ENCODE measurements at places on chromosomes 7 and 10.

- DNase-seq: peak; percentile 43
Measured at GRCh38 chr10:88540351-88540750, 42.8 kb downstream of the RNLS start.

DNA sequence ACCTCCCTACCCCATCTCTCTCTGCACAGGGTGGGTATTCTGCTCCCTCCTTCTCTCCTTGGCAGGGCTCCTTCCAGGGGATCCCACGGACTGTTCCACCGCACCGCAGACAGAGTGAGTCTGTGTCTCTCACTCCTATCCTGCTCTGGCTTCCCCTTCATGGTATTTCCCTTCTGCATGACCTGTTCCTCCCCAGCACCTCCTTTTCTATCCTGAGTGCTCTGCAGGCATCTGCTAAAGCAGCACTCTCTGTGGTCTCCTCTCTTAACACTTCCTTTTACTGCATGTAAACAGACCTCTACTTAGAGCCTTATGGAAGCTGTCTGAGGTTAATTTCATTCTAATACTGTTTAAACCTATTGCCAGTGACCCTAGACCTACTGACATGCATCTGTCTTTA, 171.5 kb downstream of the CCSER2 start:
- no peak for DNase-seq

DNA sequence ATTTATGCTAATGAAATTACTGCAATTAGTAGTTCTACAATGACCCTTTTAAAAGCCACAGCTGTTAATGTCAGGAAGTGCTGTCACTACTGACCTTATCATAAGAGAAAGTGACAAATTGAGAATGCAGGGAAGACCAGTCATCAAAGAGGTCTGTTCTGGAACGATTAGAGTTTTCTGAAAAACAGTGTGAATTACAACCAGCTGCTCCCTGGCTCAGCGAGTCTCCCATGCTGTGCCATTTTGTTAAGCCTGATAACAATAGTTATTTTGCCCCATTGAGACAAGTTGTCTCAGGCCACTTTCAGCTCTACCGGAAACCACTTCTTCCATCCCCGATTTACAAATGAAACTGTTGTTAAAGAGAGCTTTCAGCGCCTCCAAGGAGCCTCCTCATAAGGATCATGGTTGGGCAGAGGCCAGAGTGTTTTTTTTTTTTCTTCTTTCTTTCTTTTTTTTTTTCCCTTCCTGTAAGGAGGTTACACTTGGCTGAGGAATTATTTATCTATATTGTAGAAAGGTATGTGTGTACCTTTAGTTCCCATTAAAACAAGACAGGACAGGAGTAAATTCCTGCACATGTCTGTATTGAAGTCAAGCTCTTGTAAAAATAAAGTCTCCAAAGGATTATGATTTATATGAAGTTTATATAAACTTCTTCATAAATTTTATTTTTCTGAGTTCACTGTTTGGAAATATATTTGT, 173.6 kb downstream of the CDCA7L start:
- DNase-seq: no peak

- DNase-seq: no peak
Measured at GRCh38 chr7:126605056-126605455, 647.7 kb downstream of the GRM8 start.

DNA sequence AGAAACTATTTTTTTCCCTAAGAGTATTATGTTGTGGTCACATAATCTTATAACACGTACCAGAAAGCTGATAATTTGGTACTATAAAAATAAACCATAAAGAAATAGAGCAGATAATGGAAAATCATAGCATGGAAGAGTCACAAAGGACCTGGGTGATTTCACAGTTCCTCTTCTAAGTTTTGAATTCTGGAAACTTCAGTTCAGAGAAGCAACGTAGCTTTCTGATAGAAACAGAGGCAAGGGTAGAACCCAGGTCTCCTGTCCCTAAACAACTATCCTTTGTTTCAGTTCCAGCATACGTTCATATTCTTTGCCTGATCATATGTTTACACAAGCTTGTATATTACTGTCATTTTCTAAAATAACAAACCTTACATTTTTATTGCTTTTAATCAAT, 47.9 kb downstream of the MRC1 start:
- DNase-seq: no peak

DNA sequence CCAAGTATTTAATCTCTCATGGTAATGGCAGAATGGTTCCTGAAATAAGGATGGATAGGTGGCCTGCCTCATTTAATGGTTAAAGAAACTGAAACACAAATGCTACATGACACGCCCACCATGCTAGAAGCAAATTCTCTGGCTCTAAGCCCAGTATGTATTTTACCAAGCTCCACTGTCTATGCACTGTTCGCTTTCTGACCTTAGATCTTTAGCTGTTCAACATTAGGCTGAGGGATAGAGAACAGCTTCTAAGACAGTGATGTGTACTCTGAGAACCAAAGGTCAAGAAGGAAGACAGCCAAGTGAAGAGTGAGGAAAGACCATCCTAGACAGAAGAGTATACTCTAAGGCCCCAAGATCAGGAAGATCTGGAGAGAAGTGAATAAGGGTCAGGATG, 26.6 kb downstream of the FAM3C start:
- DNase-seq: peak; percentile 63

GRCh38 chr7:47671358-47671757, 89.4 kb upstream of the TNS3 start:
- DNase-seq: no peak

DNA sequence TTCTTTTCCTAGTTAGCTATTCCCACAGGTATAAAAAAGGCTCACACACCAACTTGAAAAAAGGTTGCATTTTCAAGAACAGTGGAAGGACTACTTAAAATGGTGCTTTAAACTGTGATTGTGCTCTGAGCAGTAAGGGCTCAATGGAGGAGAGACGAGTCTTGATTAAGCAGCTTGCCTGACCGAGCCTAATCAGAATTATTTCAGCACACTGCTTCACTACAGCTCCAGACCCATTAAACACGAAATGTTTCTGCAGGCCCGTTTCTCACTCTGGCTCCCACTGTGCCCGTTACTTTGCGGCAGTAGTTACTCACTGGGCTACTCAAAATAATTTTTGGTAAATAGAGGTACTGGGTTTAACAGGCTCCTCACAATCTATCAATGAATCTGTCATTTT, 126.0 kb downstream of the NRCAM start:
- DNase-seq: no peak

GRCh38 chr7:142389544-142389943, 131.7 kb upstream of the PRSS58 start:
- no peak for DNase-seq

- DNase-seq: no peak
Measured at GRCh38 chr7:154375956-154376355, 323.8 kb downstream of the DPP6 start.

DNA sequence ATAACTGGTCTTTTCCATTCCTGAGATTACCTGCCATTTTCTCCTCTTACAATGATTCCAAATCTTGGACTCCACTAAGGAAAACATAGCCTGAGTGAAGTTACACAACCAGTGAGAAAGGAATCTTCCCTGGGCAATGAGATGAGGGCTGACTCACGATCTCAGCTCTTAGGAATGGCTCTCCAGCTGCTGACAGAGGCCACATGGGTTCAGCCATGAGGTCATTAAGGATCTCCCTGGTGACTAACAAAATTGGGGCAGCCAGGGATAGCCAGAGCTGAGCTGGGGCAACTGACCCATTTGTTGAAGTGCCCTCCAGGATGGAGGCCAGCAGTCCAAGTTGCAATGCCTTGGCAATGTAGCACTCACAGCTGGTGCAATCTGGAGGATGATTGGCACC, 78.7 kb upstream of the MKLN1 start:
- DNase-seq: peak; percentile 95

DNA sequence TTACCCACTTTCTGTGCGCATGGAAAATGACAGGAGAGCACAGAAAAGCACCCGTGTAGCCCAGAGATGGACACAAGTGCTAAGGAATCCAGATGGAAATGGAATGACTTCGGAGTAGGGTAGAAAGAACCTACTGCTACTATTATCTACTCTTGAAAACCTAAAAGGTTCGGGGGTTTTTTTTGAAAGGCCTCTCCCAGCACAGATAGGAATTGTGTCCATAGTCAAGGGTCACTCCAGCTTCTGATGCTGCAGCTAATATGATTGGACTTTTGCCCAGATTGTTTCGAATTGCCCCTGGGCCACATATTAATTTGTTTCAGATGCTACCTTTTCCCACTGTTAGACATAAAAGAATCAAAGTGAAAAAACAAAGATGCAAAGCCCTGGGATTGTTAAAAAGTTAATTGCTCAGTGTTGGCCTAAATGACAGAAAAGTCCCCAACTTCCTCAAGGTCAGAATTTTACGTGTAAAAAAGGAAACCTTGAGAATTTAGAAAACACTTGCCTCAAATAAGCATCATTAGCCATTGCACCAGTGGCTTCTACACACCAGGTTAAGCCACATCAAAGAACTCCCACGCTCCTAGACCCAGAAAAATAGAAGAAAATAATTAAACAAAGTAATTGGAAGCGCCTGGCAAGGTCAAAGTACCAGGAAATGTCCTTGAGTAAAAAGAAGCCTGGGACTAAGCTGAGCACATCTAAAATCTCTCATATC, 40.8 kb upstream of the INSIG1 start:
- DNase-seq: peak; percentile 34

DNA sequence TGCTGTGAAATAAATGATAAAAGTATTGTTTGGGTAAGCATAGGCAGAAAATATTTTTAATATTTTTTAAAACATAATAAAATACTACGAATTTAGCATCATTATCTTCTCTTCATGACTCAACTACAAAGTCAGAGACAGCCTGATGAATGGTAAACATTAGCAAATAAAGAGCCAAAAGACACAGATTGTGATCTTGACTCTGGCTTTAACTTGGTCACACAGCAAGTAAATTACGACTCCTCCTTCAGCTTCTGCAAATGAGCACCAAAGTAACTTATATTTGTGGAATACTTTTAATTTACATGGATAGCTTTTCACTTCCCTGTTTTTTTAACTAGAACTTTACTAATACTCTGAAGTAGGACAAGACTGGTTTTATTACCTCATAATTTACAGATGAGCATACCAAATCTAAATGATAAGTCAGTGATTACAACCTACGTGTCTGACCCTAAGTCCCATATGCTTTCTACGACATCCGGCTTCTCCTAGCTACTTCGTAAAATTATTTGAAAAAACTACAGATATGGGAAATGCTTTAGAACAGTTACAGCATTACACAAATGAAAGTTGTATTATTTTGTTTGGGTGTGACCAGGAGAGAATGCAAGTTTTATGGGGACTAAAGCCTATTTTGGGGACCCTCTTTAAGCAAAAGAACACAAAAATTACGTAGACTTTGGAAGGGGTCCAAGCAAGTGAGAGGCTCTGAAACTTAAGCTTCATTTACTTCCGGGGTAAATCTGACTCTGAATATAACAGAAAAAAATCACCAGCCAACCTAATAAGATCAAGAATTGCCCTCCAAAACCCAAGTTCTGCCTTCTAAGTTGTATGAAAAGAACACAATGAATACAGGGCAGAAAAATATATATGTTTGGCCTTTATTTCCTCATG, 133.8 kb downstream of the CPEB3 start:
- DNase-seq: no peak

GRCh38 chr7:44881610-44882009, 3.7 kb downstream of the PURB start:
- peak; percentile 94 for DNase-seq

- DNase-seq: no peak
Measured at GRCh38 chr10:68446179-68446578, 25.6 kb downstream of the DNA2 start.

GRCh38 chr10:59090817-59091622, 85.4 kb upstream of the PHYHIPL start:
- DNase-seq: no peak
